K562 (cell line): ENCODE measurements at places on chromosomes 4 and X. TPM values are rescaled to one million over a fixed set of nuclear protein-coding genes. Genes with fewer than 3 reads are reported as not detected.

GRCh38 chrX:116490104-116490503 lies 27.3 kb upstream of the CT83 start:
- no peak for DNase-seq

GRCh38 chr4:109214622-109215301 lies 87.7 kb downstream of the COL25A1 start:
- DNase-seq = no peak

DNA sequence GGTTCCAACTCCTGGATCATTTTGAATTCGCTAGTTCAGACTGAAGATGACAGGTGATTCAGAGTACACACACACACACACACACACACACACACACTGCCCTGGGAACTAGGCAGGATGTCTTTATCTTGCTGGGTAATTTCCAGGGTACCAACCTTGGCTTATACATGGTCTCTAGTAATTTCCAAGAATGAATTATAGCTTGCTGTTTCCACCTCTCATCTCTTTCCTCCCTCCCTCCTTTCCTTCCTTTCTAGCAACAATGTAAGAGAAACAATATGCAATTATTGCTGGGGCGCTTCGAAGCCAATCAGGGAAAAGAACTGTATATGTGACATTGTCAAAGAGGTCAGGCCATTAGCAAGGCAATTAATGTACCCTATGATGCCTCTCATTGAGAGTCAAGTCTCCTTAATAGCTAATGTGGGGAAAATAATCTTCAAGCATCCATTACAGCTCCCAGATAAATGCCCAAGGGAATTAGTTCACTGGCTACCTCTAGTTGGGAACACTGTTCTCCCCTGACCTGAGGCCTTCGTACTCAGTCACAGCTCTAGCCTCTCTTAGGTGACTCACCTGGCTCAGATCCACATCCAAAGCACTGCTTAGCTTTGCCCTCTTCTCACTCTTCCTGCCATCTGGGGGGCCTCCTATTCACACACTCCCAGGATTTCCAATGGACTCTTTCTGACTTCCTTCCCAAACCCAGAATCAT lies 311.5 kb downstream of the PPP1R2C start:
- DNase-seq = no peak

- DNase-seq = no peak
These were observed 109.2 kb downstream of the CLNK start for GRCh38 chr4:10575414-10575813.

GRCh38 chr4:23877758-23878229 lies 12.1 kb downstream of the PPARGC1A start:
- DNase-seq = no peak

ENOX2 gene
- 16.7 and 17.5 TPM in 2 replicates for total RNA-seq

YY2 gene
- 2.2 TPM in 2 replicates for total RNA-seq

NAAA gene
- total RNA-seq = 5.4 and 7.5 TPM in 2 replicates

ABCB7 gene
- total RNA-seq = 26.1 and 26.2 TPM in 2 replicates
